ENCODE measurements at places on chromosomes 2 and 18. TPM values are rescaled to one million over a fixed set of nuclear protein-coding genes. Genes with fewer than 3 reads are reported as not detected.

The INHBB gene
- total RNA-seq = 57.5 TPM

DNA sequence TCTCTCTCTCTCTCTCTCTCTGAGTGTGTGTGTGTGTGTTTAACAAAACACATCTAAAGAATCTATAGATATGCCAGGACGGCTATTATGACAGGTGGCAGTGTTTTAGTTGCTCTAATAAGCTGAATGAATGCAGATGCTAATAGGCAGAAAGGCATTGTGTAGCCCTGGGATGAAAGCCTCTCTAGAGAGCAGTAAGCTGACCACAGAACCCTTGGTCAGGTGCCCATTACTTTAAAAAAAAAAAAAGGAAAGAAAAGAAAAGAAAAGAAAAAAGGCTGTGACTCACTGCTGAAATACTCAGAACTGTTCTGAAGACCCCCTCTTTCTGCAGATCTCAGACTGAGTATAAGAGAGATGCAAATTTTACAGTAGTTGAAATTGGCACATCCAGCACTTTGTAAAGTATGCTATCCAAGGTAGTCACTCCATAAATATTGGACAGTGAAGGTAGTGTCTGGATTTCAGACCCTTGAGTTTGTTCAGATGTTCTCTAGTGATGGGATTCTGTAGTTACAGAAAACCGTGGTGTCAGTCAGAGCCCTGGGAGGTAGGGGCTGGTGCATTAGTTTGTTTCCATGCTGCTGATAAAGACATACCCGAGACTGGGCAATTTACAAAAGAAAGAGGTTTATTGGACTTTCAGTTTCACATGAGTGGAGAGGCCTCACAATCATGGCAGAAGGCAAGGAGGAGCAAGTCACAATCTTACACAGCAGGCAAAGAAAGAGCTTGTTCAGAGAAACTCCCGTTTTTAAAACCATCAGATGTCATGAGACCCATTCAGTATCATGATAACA is 30.9 kb downstream of the OSBPL6 start:
- H3K4me3 ChIP-seq = no peak overlapping the region
- no peak for DNase-seq
- H3K4me1 ChIP-seq = no peaks in the 10 kb centered on the region
- no peak overlapping the region for H3K27ac ChIP-seq

- H3K27ac ChIP-seq = no peak overlapping the region
- DNase-seq = no peak
- no peaks in the 10 kb centered on the region for H3K27me3 ChIP-seq
Measured at GRCh38 chr18:67154979-67155378, 361.5 kb downstream of the DSEL start.

GRCh38 chr2:96345438-96345837 is 9.9 kb downstream of the NCAPH start:
- H3K36me3 ChIP-seq = peaks cover 56% of the 10 kb centered on the region
- H3K4me1 ChIP-seq = peaks cover 16% of the 10 kb centered on the region
- H3K4me3 ChIP-seq = no peak overlapping the region
- no peaks in the 10 kb centered on the region for H3K27me3 ChIP-seq
- DNase-seq = no peak

- no peak overlapping the region for H3K27ac ChIP-seq
- H3K4me3 ChIP-seq = no peak overlapping the region
- no peaks in the 10 kb centered on the region for H3K36me3 ChIP-seq
- DNase-seq = no peak
- no peaks in the 10 kb centered on the region for H3K4me1 ChIP-seq
Measured at GRCh38 chr18:68376926-68377325, 338.0 kb downstream of the TMX3 start.

The DYNAP gene
- not detected for total RNA-seq

DNA sequence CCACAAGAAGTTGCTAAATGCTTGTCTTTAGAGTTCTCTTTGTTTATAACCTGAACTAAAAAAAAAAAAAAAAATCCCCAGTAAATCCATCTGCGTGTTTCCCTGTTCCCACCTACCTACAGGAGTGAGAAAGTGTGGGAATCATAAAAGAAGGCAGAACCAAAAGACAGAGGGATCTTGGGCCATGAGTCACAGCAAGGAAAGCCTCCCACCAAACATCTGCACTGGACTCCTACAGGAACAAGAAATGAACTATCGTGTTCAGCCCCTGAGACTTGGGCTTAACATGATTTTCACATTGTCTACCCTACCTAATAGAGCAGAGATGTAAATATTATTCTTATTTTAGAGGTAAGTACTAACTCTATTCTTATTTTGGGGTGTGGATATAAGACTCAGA is 1761.2 kb upstream of the CELF4 start:
- H3K27ac ChIP-seq = no peak overlapping the region
- H3K27me3 ChIP-seq = no peaks in the 10 kb centered on the region
- H3K4me1 ChIP-seq = no peaks in the 10 kb centered on the region
- H3K36me3 ChIP-seq = no peaks in the 10 kb centered on the region

DNA sequence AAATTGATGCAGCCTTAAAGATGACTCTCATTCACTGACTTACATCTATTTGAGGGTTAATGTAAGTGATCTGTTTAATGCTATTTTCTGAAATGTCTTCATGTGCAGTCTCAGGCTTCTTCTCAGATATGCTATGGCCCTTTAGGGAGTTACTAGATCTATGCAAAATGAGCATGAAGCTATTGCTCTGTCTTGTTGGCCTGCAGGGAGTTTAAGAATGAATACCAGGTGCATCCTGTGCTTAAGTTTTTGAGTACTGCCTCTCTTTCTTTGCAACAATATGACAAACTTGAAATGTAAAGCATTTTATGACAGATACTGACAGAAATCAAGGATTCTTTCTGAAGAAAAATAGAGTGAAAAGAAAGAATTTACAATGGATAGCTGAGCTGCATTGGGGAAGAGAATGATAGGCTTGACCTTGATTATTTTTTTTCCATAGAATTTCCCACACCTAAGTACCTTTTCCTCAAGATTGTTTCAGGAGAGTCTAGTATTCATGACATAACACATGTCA is 1058.3 kb upstream of the TMEFF2 start:
- no peaks in the 10 kb centered on the region for H3K27me3 ChIP-seq
- H3K27ac ChIP-seq = no peak overlapping the region
- H3K4me1 ChIP-seq = no peaks in the 10 kb centered on the region
- H3K36me3 ChIP-seq = no peaks in the 10 kb centered on the region
- no peak for DNase-seq

GRCh38 chr2:73225513-73226360 is 7.3 kb downstream of the PRADC1 start:
- DNase-seq = no peak
- H3K27ac ChIP-seq = no peak overlapping the region
- H3K36me3 ChIP-seq = peaks cover 22% of the 10 kb centered on the region
- no peaks in the 10 kb centered on the region for H3K27me3 ChIP-seq
- H3K4me3 ChIP-seq = no peak overlapping the region

The SLC35G4 gene
- total RNA-seq = not detected

The RNF125 gene
- total RNA-seq = 0.15 TPM

The INPP5D gene
- 0.74 TPM for total RNA-seq

DNA sequence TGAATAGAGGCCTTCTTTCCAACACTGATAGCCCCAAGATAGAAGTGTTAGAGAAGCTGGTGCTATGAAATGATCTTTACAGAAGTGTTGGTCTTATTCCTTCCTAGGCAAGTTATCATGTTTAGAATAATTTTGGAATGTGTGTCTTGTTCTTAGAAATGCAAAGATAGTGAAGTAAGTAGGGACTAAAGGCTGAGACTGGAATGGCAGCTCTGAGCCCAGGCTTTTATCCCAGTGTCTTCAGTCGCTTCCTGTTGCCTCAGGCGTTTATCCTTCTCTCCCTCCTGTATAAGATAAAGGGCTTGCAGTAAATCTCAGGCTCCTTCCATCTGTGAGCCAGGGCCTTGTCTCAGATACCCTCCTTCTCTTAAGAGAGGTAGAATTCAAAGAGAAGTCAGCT is 218.1 kb downstream of the TPGS2 start:
- DNase-seq = no peak
- no peaks in the 10 kb centered on the region for H3K4me1 ChIP-seq
- no peaks in the 10 kb centered on the region for H3K36me3 ChIP-seq

- H3K27me3 ChIP-seq = no peaks in the 10 kb centered on the region
- no peaks in the 10 kb centered on the region for H3K36me3 ChIP-seq
- H3K4me3 ChIP-seq = no peak overlapping the region
- DNase-seq = no peak
Measured at GRCh38 chr2:33287507-33288005, 188.9 kb upstream of the RASGRP3 start.

GRCh38 chr2:198371921-198372543 is 567.6 kb downstream of the PLCL1 start:
- no peak overlapping the region for H3K27ac ChIP-seq
- H3K36me3 ChIP-seq = no peaks in the 10 kb centered on the region
- H3K27me3 ChIP-seq = no peaks in the 10 kb centered on the region
- peak overlapping the region; percentile 25 for H3K4me3 ChIP-seq
- DNase-seq = no peak

The PROC gene
- total RNA-seq = 5.8 TPM

GRCh38 chr18:12943215-12943614 is 4.6 kb upstream of the SEH1L start:
- H3K36me3 ChIP-seq = no peaks in the 10 kb centered on the region
- H3K4me3 ChIP-seq = no peak overlapping the region
- DNase-seq = no peak
- H3K4me1 ChIP-seq = peaks cover 11% of the 10 kb centered on the region
- H3K27me3 ChIP-seq = no peaks in the 10 kb centered on the region

The NOL4 gene
- total RNA-seq = not detected

- H3K4me3 ChIP-seq = no peak overlapping the region
- DNase-seq = no peak
- H3K36me3 ChIP-seq = no peaks in the 10 kb centered on the region
- no peak overlapping the region for H3K27ac ChIP-seq
Measured at GRCh38 chr2:103809941-103810441, 1043.9 kb upstream of the POU3F3 start.

- no peaks in the 10 kb centered on the region for H3K36me3 ChIP-seq
- H3K4me1 ChIP-seq = no peaks in the 10 kb centered on the region
Measured at GRCh38 chr2:15756882-15757819, 165.5 kb downstream of the DDX1 start.

DNA sequence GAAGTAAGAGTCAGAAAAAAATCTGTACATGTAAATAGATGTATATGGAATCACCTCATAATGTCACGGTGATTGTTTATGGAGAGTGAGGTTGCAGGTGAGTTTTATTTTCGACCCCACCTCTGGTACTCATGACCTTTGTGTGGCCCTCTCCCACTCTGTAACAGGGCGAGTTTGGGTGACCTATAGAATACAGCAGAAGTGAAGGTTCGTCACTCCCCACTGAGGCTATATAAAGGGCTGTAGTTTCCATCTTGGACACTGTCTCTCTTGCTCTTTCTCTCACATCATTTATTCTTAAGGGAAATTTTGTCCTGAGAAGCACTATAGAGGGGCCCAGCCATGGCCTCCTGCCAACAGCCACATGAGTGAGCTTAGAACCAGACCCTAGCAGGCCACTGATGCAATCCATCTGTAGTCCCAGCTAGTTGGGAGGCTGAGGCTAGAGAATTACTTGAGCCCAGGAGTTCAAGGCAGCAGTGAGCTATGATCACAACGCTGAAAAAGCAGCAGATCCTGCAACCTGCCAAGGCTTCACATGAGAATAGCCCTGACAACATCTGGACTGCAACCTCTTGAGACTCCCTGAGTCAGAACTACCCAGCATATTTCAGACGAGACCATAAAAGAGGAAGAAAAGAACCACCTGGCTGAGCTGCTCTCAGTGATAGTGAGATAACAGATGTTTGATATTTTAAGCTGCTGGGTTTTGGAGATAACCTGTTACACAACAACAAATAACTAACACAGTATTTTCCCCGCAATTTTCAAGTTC is 74.3 kb upstream of the SLC1A4 start:
- H3K27me3 ChIP-seq = no peaks in the 10 kb centered on the region
- no peak overlapping the region for H3K4me3 ChIP-seq
- no peak for DNase-seq
- no peak overlapping the region for H3K27ac ChIP-seq
- no peaks in the 10 kb centered on the region for H3K36me3 ChIP-seq

- no peaks in the 10 kb centered on the region for H3K36me3 ChIP-seq
- no peak overlapping the region for H3K27ac ChIP-seq
- H3K4me3 ChIP-seq = no peak overlapping the region
- no peaks in the 10 kb centered on the region for H3K27me3 ChIP-seq
Measured at GRCh38 chr2:75641587-75641986, 5.0 kb upstream of the MRPL19 start.

- no peaks in the 10 kb centered on the region for H3K27me3 ChIP-seq
- peaks cover 30% of the 10 kb centered on the region for H3K4me1 ChIP-seq
- no peak for DNase-seq
Measured at GRCh38 chr18:8332286-8332685, 277.0 kb upstream of the RAB12 start.

DNA sequence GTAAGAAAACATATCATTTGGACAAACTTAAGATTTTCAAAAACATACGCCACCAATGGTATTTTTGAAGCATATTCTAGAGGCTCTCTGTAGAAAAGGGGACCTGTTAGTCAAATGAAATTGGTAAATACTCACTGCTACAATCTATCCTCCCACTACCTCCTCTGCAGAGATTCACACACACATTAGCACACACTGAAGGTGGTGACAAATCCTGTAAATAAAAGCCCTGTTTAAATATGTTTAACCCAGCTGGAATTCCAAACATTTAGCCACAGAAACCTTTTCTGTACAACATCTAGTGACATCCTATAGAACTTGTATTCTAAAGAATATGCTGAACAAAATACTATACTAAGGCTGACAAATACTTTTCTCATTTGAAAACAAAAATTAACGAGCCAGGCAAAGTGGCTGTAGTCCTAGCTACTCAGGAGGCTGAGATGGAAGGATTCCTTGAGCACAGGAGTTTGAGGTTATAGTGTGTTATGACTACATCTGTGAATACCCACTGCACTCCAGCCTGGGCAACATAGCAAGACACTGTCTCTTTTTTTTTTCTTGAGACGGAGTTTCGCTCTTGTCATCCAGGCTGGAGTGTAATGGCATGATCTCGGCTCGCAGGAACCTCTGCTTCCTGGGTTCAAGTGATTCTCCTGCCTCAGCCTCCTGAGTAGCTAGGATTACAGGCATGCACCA is 25.9 kb downstream of the ALS2 start:
- 0 out of 2 replicates have a peak, but pooled peaks cover 3% of the 10 kb centered on the region for H3K36me3 ChIP-seq
- no peak for DNase-seq
- no peak overlapping the region for H3K27ac ChIP-seq
- no peaks in the 10 kb centered on the region for H3K4me1 ChIP-seq
- no peak overlapping the region for H3K4me3 ChIP-seq

Data from PC-9 (cell line).